Fibroblast of skin of back (primary cell): ENCODE measurements at places on chromosomes 6 and 20.

- peak; percentile 43 for DNase-seq
Observed at GRCh38 chr6:106685833-106686232, 56.5 kb downstream of the QRSL1 start.

DNA sequence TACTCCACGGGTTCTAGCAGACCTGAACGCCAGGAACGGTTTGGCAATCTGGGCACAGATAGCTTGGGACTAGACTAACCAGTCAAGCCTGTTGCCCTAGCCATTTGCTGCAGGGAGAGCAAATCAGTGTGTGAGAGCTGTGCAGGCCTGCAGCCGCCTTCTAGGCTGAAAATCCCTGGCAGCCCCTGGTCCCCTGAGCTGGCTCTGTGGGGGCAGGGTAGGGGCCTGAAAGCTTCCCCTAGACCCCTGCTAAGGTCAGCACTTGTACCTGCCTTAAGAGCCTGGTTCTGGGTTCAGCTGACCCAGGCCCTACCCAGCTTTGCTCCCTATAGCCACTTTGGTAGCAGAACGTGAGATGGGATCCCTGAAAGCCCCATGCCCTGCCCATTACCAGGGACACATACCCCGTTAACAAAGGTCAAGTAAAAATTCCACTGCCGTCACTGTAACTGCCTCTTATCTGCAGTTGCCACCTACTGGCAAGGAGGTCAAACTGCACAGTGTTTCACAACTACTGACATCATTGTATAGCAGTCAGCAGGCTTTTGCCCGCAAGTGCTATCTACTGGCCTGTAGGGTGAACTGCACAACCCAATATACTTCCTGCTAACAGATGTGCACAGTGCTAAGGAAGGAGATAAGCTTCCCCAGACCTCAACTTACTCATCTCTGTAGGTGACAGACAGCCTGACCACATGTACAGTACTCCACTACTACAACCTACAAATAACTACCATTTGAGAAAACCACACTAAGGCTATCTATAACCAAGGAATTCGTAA, 95.1 kb upstream of the OLIG3 start:
- DNase-seq: peak; percentile 42

DNA sequence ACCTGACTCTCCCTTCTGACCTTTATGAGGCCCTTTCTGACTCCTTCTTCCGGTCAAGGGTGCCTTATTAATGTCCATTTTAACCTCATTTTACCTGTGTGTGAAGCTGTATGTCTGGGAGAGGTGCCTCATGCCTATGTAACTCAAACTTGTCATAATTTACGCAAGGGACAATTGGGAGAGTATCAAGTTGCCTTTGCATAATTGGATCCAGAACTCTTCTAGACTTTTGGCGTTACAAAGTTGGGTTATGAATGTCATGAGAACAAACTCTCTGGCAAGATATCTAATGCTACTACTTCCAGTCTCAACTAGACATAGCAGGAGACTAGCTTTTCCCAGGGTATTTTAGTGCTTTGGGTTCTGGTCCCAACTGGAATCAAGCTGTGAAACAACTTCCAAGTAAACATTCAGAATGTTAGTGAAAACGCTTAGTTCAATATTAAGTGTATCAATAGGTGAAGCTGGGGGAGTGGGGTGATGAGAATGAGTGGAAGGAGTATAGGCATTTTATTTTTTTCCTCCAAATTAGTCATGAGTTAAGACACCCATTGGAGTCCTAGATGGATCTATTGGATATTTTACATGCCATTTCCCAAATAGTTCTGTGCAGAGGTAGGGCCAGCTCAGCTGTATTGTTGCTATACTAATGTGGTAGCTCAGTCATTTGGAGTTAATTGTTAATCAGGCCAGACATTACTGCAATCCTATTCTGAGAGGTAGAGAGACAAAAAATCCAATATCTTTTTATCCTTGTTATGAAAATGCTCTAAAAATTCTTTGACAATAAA, 159.9 kb downstream of the TFAP2B start:
- no peak for DNase-seq

DNA sequence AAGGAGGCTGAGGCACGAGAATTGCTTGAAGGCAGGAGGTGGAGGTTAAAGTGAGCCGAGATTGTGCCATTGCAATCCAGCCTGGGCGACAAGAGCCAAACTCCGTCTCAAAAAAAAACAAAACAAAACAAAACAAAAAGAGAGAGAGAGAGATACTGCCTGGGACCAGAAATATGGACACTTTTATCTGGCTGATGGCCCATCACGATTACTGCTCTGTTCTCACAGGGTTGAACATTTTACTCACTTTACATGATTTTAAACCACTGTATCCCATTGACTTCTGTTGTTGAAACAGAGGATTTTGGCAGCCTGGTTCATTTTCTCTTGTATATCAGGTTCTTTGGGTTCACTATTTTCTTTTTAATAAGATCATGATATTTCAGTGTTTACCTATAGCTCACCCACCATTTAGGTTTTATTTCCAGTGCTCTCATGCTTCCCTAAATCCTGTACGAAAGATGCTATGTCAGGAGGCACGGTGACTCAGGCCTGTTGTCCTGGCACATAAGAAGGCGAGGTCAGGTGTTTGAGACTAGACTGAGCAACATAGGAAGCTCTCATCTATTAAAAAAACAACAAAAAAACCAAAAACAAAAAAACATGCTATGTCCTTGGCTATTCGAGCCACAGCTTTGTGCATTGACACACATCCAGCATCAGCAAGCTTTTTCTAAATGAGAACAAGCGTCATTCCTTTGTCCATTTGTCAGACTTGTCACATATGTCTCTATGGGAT, 34.5 kb upstream of the RREB1 start:
- no peak for DNase-seq

GRCh38 chr20:64143018-64143801, 21.0 kb upstream of the MYT1 start:
- DNase-seq: no peak

- no peak for DNase-seq
Observed at GRCh38 chr6:24840187-24840586, 41.5 kb upstream of the ARMH2 start.

GRCh38 chr6:167512696-167513375, 187.9 kb downstream of the TTLL2 start:
- no peak for DNase-seq

- peak; percentile 59 for DNase-seq
Observed at GRCh38 chr6:27295301-27296079, 16.6 kb downstream of the POM121L2 start.

GRCh38 chr6:109221543-109222195, 126.4 kb downstream of the CEP57L1 start:
- no peak for DNase-seq
